Stimulated activated CD4-positive, alpha-beta T cell treated with anti-CD3 and anti-CD28 coated beads, Interleukin-1b, Interleukin-23, amount 100 ng/mL, for 1 hour (primary cell): ENCODE measurements at places on chromosomes 5 and 9.

DNA sequence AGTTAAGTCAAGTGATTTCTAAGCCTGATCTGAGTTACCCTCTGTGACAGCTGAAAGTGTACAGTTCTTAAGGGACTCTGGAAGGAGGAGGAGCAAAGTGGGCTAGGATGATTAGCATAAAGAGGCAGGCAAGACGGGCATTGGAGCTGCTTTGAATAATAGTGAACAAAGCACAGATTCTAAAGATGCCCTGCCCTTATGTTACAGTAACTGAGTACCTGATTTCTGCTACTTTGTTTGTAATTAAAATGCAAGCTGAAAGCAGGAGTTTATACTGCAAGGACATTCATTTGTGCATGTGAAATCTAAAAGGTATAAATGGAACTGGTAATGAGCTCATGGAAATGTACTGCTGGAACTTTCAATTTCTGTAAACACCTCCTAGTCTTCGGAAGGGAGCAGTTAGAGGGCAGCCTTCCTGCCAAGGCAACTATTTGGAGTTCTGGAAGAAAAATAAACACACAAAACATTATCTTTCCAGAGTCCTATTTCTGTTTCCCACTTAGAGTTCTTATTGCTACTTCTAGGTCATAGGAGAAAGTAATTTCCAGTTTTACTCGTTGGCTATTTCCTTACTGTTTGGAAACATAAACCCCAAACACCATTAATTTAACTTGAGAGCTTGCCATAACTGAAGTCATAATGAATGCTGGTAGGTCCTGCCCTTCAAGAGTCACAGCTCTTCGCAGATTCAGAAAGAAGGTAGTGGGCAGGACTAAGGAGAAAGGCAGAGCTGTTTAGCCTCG lies at the start of gene RANBP3L:
Gene RANBP3L (minus strand): TSS at position 45 of the 746 bp plus-strand sequence. CDS start 486 bp downstream, outside the sequence.
- DNase-seq, result no peak

- no peak for DNase-seq
Observed at GRCh38 chr5:131542723-131543122, 92.3 kb downstream of the RAPGEF6 start.

DNA sequence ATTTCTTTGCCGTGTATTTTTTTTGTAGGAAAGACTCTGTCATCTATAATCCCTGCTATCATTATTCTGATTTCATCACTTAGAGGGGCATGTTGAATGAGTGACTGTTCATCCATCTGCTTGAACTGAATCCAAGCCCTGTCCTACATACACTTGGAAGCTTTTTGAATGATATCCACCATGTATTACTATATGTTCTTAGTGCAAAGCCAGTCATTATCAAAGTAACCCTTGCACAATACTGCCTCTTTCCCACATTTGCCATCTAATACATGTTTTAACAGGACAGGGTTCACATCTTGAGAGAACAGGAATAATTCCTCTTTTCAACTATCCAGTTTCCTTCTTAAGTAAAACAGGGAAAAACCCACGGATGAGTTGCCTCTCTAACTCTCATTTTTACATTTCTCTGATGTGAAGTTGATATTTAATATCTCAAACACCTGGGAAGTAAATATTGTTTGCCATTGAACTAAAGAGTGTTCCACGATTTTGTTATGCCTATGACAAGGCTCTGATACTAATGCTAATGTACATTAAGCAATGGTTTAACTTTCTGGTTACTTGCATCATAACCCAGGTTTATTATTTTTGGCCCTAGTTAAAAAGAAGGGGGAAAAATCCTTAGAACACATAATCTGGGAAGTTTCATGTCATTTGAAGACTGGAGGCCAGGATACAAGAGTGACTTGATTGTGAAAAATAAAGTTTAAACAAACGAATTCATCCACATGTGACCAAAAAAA lies 103.7 kb upstream of the TARS1 start:
- no peak for DNase-seq

DNA sequence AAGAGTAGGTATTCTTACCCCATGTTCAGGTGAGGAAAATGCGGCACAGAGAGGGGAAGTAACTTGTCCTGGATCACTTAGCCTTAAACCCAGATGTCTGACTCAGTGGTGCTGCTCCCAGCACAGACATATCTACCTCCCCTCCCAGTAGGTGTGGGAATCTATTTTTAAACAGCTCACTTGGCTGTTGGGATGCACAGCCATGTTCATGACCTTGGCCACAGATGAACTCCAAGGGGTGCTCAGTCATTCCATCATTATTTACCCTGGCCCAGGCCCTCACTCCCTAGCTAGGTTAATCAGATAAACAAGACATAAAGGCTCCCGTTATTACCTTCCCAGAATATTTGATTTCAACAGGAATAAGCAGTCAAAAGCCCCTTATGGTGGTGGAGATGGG lies 88.4 kb upstream of the IQGAP2 start:
- no peak for DNase-seq

- DNase-seq, result no peak
Observed at GRCh38 chr5:57900381-57900944, 417.9 kb upstream of the ACTBL2 start.

DNA sequence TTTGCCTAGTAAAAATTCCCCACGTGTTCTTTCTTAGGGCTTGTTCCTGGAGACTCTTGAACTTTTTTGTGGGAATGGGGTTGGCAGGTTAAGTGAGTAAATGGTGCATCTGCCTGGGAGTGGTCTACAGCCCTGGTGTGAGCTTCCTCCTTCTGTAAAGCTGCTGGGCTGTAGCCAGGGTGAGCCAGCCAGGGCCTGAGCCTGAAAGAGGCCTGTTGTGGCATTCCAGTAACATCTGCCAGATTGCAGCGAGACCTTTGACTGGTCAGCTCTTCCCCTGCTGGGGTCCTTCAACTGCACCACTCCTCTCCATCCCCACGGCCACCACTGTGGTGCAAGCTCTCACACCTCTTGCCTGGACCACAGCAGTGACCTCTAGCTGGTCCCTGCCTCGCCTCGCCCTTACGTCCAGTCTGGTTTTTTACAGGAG lies 47.5 kb downstream of the SLC22A5 start:
- DNase-seq, result no peak

- DNase-seq, result no peak
Observed at GRCh38 chr5:85990998-85991397, 626.7 kb upstream of the COX7C start.

DNA sequence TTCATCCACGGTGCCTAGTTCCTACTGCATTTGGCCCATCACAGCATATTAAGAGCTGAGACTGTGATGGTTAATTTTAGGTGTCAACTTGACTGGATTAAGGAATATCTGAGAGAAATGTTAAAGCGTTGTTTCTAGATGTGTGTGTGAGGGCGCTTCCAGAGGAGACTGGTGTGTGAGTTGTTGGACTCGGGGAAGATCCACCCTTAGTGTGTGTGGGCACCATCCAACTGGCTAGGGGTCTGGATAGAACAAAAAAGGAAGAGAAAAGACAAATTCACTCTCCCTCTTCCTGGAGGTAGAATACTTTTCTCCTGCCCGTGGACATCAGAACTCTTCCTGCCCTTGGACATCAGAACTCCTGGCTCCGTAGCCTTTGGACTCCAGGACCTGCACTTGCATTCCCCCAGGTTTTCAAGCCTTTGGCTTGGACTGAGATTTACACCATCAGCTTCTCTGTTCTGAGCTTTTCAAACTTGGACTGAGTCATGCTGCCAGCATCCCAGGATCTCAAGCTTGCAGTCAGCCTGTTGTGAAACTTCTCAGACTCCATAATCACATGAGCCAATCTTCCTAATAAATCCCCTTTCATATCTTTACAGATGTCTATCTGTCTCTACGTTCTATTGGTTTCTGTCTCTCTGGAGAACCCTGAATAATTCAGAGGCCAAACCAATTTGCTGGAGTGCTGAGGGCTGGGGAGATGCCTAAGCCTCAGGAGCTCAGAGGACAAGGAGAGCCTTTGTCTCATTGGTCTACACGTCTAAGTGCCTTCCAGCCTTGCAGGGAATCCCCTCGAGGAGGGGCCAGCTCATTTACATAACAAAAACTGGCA lies 164.5 kb downstream of the DCP2 start:
- no peak for DNase-seq

DNA sequence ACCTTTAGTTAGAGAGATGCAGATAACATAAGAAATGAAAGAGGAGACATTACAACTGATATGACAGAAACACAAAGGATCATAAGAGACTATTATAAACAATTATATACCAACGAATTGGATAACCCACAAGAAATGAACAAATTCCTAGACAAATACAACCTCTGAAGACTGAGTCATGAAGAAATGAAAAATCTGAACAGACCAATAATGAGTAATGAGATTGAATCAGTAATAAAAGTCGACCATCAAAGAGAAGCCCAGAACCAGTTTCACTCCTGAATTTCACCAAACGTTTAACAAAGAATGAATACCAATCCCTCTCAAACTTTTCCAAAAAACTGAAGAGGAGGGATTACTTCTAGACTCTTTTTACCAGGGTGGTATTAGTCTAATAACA lies 50.5 kb upstream of the PCAT7 start:
- no peak for DNase-seq

- no peak for DNase-seq
Observed at GRCh38 chr5:36657563-36657995, 51.2 kb downstream of the SLC1A3 start.

DNA sequence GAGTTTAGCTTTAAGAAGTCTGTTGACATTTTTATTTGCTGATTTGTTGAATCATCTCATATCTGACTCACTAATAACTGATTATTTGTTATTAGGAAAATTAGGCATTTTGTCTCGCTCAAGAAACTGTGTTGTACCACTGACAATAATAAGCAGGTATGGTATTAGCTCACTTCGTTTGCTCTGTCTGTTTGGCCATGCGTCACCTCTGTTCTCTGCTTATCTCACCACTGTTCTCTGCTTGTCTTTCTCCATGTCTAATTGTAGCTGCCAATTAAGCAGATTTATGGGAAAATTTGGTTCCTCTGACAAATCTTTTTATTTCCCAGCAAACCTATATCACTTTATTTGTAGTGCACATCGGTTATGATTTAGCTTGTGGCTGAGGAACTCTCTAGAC lies 138.9 kb downstream of the WDR41 start:
- DNase-seq, result no peak

- no peak for DNase-seq
Observed at GRCh38 chr9:86642721-86643120, 288.5 kb upstream of the TUT7 start.

DNA sequence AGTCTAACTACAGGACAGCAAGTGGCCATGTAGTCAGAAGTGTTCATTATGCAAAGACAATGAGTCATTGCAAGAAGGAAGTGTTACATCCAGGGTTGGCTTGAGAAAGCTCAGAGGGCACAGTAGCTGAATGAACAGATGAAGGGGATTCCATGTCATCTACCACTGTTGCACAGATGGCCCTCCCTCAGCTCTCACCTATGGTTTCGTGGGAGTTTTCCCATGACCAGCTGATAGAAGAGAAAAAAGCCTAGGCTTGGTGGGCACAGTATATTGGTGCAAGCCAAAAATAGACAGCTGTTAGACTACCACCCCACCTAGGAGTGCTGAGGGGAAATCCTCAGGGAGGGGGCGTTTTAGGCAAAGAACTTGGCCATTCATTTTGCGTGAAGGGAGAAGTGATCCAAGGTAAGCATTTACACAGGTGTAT lies 217.0 kb downstream of the DMRT2 start:
- DNase-seq, result no peak
